ENCODE measurements at places on chromosomes 3 and 15.

GRCh38 chr3:67557848-67558355 lies 96.5 kb downstream of the SUCLG2 start:
- DNase-seq: no peak

GRCh38 chr3:195388380-195388779 lies 54.4 kb downstream of the ACAP2 start:
- DNase-seq: no peak

DNA sequence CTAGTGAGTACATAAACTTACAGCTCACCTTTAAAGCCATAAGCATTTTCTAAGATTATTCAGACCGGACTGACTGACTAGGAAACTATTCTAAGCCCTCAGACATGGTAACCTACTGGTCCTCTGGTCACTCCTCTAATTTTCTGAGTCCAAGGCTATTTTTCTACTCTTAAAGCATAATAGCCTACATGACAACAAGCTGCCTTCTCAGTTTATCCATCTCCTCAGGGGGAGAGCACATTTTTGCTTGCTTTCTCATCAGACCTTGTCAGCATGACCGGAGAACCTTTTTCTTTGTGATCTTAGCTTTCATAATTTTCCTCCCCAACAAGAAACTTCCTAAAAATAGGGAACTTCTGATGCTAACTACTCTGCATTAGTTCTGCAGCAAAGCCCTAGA lies 38.4 kb downstream of the UBP1 start:
- DNase-seq: no peak

DNA sequence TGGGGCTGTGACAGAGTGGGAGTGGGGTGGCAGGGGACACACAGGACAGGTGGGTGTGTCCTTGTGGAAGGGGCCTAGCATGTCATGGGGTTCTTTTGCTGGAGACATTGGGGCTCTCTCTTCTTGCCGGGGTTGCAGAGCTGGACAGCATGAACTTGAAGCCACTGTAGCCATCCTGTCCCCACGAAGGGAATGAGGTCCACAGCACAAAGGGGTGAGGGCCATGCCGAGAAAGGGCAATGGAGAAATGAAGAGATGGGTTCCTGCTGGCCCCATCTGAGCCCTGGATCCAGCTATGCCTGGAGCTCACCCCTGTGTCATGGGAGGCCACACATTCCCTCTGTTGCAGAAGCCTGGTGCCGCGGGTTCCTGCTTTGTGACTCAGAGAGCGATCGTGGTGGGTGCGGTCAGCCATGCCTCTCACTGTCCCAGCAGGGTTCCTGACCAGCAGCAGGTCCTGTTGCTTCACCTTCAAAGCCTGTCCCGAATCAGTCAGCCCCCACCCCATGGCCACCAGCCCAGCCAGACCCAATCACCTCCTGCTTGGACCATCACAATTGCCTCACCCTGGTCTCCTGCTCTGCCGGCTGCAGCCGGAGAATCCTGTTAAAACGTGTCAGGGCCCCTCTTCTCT lies 50.0 kb downstream of the DNAJB8 start:
- no peak for DNase-seq

GRCh38 chr3:186368176-186368575 lies 6.1 kb upstream of the DGKG start:
- DNase-seq: no peak
